Right hindlimb (tissue), 1 donor: ENCODE measurements at places on chromosomes 7 and 10.

GRCh38 chr10:83677795-83678194 is 461.5 kb upstream of the GHITM start:
- no peak for DNase-seq

- DNase-seq, result no peak
These were observed 16.7 kb downstream of the TRIM56 start for GRCh38 chr7:101102026-101102425.

DNA sequence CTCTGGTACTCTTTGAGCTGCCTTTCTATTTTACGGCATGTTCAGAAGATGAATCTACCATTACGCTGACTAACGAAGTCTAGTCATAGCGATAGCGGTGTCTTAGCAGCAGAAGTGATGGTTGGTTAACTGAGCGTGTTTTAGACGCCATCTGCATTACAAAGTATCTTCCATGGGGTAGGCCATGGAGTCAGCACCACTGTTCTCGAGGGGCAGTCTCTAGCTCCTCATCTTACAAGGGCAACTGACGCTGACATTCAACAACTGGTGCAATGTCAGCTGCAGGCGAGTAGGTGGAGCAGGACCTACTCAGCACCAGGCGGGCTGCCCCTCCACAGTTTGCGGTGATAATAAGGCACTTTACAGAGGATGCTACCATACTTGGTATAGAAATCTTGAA is 88.7 kb downstream of the ADARB2 start:
- DNase-seq, result no peak

DNA sequence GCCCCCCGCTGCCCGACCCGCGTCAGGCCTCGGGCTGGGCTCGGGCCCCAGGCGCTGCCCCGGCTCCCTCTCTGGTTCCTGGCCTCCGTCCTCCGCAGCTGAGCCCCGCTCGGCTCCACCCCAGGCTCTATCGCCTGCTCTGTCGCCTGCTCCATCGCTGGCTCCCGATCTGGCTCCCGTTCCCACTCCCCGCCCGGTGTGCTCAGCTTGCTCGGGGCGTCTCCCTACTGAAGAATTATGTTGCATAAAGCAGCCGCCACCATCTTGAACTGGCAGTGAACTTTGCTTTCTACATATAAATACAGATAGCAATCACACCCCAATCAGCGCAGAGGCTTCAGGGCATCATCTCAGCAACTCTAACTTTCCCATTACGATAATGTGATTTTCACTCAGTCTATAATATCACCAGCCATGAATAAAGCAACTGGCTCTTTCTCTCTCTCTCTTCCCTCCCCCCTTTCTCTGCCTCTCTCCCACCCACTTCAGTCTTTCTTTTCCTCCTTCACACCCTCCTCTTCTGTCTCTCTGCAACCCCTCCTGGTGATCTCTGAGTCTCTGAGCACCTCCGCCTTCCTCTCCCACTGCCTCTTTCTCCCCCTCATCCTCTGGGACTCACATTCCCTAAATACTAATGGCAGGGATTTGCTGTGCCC is 43.3 kb upstream of the BTRC start:
- DNase-seq, result no peak

DNA sequence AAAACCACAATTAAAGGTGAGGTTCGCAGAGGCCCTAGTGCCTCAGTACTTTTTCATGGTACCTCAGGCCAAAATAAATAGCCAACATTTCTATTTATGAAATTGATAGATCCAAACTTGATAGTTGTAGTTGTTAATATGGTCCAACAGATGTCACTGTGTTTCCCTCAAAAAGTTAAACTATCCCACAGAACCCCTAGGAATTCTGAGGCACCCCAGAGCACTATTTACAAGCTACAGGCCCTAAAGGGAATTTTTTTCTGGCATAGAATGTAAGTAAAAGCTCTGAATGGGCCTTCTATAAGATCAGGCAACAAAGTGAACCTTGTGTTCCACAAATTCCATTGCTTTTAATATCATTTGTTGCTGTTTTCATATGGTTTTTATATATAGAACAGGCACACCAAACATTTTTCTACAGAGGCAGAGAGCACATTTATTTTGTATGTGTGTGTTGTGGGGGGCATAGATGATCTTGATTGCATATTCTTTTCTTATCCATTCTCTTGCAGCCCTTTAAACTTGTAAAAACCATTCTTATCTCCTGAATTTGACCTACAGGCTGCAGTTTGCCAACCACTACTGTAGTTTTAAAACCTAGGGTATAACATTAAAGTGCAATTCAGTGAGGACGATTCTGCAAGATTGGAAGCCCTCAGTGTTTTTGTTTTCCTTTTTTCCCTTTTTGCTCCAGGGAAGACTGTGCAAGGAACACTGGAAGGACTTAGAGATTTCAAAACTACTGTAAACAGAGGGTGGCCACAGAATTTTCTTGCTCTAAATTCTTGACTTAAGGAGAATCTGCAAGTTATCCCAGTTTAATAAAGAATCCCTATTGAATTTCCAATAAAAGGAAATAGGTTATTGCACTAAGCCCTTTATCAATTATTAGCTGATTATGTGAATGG is 3.5 kb upstream of the ARL4A start:
- DNase-seq, result no peak

GRCh38 chr7:37765872-37766525 is 82.4 kb upstream of the NME8 start:
- DNase-seq, result peak; percentile 28

GRCh38 chr10:62980687-62981086 is 152.4 kb upstream of the NRBF2 start:
- no peak for DNase-seq

DNA sequence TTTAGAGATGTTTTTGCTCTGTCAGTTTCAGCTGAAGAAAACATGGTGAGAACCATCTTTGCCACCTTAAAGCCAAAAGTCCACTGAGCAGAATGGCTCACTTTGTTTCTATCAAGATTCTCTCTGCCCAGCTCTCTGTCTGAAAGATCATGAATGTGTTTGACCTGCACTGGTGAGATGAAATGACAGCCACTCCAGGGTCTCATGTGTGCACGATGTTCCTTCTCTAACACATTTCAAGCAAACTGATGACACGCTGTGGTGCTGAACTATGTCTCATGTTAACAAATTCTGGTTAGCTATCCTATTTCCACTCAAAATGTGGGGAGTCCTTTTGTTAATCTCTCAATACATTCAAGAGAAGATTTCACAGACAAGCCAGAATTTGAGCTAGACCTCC is 260.6 kb downstream of the GLI3 start:
- no peak for DNase-seq

DNA sequence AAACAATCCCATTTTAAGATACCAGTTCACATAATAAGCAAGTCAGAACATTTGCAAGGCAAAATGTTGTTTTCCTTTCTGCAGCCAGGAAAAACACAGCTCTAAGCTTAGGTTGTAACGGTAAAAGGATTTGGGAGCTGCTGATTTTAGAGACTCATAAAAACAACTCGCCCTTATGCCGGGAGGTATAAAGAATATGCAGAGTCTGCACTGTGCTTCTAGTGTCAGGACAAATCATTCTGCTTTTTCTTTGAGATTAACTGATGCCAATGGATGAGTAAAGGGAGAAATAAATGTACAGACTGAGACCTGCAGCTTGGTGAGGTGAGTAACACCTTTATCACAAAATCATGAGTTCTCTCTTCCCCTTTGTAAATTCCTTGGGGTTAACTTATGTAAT is 2.0 kb upstream of the SFR1 start:
- no peak for DNase-seq

GRCh38 chr10:63547628-63548360 is 26.6 kb downstream of the REEP3 start:
- DNase-seq, result no peak

DNA sequence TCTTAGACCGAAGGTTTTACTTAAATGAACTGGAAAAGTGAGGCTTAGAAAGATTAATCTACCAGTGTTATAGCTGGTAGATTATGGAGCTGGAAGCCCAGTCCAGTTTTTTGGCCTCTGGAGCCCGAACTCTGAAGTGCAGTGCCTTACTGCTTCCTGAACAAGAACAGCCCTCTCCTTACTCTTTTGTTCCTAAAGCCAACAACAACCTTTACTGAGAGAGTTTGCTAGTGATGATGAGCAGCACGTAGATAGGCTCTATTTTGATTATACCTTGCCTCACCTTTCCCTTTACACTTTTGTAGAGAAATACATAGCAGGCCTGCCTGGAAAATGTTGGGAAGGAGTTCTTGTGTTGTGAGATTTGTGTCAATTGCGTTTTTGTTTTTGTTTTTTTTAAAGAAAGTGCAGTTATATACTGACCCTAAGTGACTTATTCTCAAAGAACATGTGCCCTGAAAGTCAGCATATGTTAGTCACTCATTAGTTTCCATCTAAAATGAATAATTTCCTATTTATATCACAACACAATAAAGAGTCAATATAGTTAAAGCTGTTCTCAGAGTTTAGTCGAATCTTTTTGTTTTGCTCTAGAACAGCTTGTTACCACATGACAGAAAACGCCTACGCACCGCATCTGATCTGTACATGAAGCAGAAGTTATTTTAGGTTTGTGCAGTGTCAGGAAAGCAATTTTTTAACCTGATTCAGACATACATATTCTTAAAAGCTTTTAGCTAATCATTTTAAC is 33.0 kb downstream of the PLEKHA1 start:
- no peak for DNase-seq
